ENCODE measurements at places on chromosomes 3 and 15.

GRCh38 chr3:154931484-154931883, 148.6 kb upstream of the MME start:
- DNase-seq = peak; percentile 52

GRCh38 chr3:95789111-95789510, 1025.3 kb upstream of the EPHA6 start:
- DNase-seq = no peak

GRCh38 chr3:106534206-106534605, 665.4 kb upstream of the CBLB start:
- DNase-seq = peak; percentile 58

DNA sequence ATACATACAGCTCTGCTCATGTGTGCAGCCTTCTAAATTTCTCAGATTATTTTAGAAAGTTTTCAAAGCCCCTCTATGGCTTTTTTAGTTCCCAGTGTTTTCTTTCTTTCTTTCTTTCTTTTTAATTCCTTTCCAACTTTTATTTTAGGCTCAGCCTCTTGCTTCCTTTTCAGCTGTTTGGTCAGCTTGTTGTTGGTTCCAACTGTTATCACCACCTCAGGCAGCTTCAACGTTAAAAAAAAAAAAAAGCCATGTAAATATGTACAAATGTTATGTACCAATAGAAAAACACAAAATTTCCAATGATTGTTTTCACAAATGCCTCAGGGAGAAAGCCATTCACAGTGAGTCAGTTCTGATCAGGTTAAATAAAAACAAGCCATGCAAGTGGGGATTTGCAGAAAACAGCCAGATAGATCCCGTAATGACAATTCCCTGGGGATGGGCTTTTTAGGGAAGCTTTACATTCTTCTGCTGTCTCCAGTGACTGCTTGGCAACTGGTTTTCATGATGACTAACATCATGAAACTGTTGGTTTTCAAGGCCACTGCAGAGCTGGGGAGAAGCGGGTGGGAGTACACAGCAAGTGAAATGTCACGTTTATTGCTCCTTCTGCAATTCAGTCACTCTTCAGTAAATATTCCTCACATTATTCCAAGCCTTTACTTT, 908.4 kb downstream of the EPHA3 start:
- DNase-seq = peak; percentile 99

DNA sequence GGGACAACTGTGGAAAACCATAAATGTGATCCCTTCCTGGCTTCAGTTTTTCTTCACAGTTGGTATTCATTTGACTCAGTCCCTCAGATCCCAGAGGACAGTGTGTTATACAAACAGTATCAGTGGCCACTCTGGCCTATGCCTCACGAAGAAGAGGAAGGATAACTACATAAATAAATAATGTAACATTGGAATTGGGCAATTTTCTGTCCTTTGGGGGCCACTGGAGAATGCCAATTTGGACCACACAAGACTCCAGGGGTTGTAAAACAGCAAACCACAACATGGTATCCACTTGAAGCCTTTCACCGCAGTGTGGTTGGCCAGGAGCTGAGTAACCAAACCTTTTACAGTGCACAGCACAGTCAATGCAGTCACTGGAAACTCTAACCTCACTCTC, 1077.0 kb downstream of the ROBO2 start:
- peak; percentile 93 for DNase-seq

GRCh38 chr3:62370858-62371719, 2.3 kb downstream of the FEZF2 start:
- DNase-seq = no peak

DNA sequence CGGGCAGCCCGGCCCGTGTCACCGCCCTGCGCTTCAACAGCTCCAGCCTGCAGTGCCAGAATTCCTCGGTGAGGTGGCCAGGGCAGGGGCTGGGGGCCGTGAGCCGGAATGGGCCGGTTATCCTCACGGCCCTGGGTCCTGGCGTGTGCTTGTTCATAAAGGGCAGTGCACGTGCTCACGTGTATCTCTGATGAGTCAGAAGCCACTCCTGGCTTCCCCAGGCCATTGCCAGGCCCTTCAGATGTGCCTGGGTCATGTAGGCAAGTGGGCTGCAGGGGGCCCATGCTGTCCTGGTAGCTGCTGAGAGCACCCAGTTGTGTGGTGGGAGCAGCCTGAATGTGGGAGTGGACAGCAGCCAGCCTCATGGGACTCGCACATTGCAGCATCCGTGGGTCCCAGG, 29.2 kb downstream of the PLXNA1 start:
- DNase-seq = peak; percentile 21
